Adrenal gland (tissue), 19 donors: ENCODE measurements at places on chromosomes 5 and 9. TPM values are rescaled to one million over a fixed set of nuclear protein-coding genes. Genes with fewer than 3 reads are reported as not detected.
A peak's percentile ranks its signal among the peaks of the same experiment; 100 is the strongest.

The DNAJB5 gene
- 16.3 TPM for total RNA-seq

The C9orf153 gene
- total RNA-seq, result 0.94 TPM

The DAP gene
- total RNA-seq, result 197 TPM

The PKD2L2 gene
- not detected for total RNA-seq

The ASPN gene
- total RNA-seq, result 2.9 TPM

DNA sequence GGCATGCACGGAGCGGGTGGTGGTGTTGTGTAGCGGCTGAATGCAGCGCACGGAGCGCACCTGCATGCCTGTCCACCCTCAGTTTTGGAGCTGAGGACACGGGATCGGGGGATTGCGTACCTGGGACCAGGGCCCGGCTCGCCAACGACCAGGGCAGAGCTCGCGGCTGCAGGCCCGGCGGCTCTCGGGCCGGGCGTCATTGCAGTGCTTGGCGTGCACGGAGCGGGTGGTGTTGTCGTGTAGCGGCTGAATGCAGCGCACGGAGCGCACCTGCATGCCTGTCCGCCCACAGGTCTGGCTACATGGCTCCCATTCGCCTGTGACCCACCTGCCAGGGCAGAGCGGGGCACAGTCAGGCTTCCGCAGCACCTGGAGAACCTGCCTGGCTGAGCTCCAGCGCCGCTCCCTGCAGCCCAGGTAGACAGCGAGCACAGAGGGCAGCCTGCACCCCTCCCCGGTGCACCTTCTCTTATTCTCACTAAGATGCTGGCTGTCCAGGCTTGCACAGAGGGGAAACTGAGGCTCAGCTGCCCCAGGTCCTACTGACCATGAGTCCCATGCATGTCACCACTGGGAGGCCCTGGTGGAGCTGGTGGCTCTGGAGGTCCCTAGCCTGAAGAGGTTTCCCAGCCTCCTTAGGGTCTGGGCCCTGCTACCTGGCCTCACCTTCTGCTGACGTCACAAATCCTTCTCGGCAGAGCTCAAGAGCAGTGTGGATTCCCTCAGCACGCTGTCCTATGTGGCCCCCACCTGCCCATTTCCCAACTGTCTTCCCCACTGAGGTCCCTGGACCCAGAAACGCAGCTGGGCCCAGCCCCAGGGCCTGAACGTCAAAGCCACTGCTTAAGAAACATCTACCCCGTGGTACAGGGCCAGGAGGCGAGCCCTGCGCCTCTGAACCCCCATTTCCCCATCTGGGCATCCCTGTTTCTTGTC, 64.9 kb downstream of the ZNF354C start:
- H3K4me1 ChIP-seq, result no peaks in the 10 kb centered on the region
- H3K4me3 ChIP-seq, result no peak overlapping the region
- no peak for DNase-seq
- no peaks in the 10 kb centered on the region for H3K27me3 ChIP-seq
- H3K36me3 ChIP-seq, result peaks cover 11% of the 10 kb centered on the region

DNA sequence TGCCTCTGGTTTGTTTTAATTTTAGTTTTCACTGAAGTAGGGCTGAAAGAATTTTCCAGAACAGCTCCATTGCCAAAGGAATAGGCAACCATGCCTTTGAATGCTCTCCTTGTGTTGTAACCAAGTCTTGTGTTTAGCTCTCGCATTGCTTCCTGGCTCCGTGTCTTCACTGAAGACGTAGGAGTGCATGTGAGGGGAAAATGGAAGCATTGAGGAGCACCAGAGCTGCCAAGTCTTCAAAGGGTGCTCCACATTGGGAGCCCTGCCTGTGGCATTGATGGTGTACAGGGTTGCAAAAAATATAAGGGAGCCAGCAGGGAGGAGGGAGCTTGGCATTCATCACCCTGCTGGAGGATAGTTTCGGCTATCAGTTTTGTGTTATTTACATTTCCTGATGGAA, 86.6 kb downstream of the NTRK2 start:
- no peaks in the 10 kb centered on the region for H3K36me3 ChIP-seq
- H3K27me3 ChIP-seq, result no peaks in the 10 kb centered on the region
- H3K27ac ChIP-seq, result no peak overlapping the region
- DNase-seq, result no peak
- H3K4me1 ChIP-seq, result no peaks in the 10 kb centered on the region

DNA sequence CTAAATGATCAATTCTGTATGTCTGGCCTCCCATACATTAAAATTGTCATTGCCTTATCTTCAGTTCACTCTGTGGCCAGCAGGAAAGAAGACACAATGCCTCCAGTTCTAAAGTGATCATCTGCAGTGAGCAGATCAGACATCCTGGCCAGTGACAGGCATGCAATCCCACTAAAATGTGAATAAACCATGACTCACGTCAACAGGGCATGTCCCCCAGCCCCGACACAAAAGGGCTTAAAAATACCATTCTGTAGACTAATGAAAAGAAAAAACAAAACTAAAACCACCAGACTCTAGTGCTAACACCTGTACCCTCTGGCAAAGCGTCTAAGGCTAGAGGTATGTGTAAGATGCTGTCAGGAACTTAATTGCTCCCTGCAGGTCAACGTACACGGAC, 38.5 kb downstream of the DDX31 start:
- DNase-seq, result no peak
- no peaks in the 10 kb centered on the region for H3K4me1 ChIP-seq
- H3K27ac ChIP-seq, result no peak overlapping the region
- peaks cover 38% of the 10 kb centered on the region for H3K36me3 ChIP-seq
- no peaks in the 10 kb centered on the region for H3K27me3 ChIP-seq

DNA sequence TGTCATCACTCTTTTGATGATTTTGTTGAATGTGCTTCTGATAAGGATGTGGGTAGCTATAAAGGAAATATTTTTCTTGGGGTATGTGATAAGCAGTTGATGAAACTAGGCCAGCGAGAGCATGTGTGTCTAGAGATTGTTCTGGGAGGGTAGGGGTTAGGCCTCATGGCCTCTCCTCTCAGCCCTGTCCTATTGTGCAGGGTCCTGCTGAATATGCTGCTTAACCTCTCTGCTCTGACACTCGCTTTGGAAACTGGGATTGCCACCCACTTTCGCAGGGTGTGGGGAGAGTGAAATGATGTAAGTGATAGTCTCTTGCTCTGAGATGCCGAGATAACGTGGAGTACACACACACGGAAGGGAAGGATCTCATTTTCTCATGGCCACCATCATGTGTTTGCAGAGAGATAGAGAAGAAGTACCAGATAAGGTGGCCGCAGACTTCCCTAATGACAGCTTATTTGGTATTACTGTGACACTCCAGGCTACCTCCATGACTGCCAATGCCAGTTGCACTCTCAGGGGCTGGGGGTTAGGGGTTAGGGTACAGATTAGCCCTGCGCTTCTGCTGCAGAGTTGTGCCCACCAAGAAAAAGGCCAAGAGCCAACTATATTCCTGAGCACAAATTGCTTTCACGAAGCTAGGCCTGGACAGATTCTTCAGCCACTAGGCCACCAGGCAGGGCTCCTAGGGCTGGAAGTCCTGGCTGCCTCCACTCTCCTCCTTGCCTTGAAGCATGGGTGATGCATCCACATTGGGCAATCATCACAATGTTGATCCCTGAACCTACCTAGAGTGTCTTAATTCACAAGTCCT, 25.2 kb upstream of the TNFAIP8 start:
- no peaks in the 10 kb centered on the region for H3K27me3 ChIP-seq
- no peak for DNase-seq
- H3K27ac ChIP-seq, result no peak overlapping the region
- H3K4me3 ChIP-seq, result no peak overlapping the region
- no peaks in the 10 kb centered on the region for H3K36me3 ChIP-seq

GRCh38 chr5:177453852-177454396, 7.3 kb downstream of the PRR7 start:
- peaks cover 29% of the 10 kb centered on the region for H3K4me1 ChIP-seq
- H3K27me3 ChIP-seq, result no peaks in the 10 kb centered on the region
- peak overlapping the region; percentile 71 for H3K4me3 ChIP-seq

GRCh38 chr5:155260798-155261197, 247.2 kb downstream of the KIF4B start:
- no peak for DNase-seq
- no peak overlapping the region for H3K27ac ChIP-seq
- no peak overlapping the region for H3K4me3 ChIP-seq
- H3K27me3 ChIP-seq, result no peaks in the 10 kb centered on the region
- no peaks in the 10 kb centered on the region for H3K4me1 ChIP-seq
- H3K36me3 ChIP-seq, result no peaks in the 10 kb centered on the region

DNA sequence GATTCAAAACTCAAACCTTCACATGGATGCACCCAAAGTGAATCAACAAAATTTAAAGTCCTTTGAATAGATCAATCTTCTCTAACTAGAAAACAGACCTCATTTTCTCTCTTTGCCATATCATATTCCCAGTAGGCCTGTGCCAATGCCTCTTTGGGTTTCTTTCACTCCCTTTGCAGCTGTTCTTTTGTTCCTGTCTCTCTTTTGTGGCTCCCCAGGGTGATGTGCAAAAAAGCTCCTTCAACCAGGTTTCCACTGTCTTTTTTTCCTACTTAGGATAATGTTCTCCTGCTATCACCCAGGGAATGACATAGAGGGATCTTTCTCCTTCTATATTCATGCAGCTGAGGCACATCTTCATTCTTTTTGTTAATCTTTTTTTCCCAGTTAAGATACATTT, 54.6 kb downstream of the MARCHF3 start:
- H3K27me3 ChIP-seq, result no peaks in the 10 kb centered on the region
- H3K36me3 ChIP-seq, result no peaks in the 10 kb centered on the region
- H3K4me3 ChIP-seq, result no peak overlapping the region
- H3K4me1 ChIP-seq, result peaks cover 17% of the 10 kb centered on the region

DNA sequence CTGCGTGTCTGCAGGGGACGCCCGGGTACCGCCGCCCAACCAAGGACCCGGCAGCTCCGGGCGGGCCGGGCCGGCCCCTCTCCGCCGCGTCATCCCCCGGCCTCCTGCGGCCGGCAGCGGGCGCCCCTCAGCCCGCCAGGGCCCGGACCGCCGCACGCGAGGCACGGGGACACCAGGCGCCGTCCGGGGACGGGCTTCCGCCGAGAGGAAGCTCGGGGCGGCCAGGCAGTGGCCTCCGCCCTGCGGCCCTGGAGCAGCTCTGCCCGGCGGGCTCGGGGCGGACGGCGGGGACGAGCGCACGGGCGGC, 373 bp downstream of the FBXW5 start:
- peak; percentile 44 for DNase-seq
- H3K36me3 ChIP-seq, result peaks cover 38% of the 10 kb centered on the region
- peak overlapping the region; percentile 99 for H3K27ac ChIP-seq
- H3K4me1 ChIP-seq, result peaks cover 24% of the 10 kb centered on the region

GRCh38 chr9:37172557-37172956, 52.2 kb downstream of the ZCCHC7 start:
- no peaks in the 10 kb centered on the region for H3K36me3 ChIP-seq
- H3K27me3 ChIP-seq, result no peaks in the 10 kb centered on the region
- no peak overlapping the region for H3K27ac ChIP-seq
- H3K4me1 ChIP-seq, result no peaks in the 10 kb centered on the region
- no peak for DNase-seq

DNA sequence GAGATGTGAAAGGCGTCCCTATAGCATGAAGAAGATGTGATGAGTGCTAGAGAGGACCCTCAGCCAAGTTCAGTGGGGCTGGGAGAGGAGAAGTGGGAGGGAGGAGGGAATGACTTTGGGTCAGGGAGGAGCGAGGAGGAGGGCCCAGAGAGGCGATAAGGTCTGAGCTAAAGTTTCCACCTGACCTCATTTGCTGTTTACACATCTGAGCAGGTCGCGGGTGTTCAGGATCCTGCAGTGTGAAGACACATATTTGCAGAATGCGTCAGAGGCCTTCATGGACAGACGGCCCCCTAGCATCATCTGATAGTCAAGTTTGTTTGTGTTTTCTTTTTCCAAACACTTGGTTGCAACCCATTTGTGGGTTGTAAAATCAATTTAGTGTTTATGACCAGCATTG, 18.9 kb upstream of the IGFBPL1 start:
- H3K4me1 ChIP-seq, result no peaks in the 10 kb centered on the region
- DNase-seq, result no peak
- H3K4me3 ChIP-seq, result no peak overlapping the region

GRCh38 chr5:113807427-113807991, 294.0 kb downstream of the YTHDC2 start:
- no peaks in the 10 kb centered on the region for H3K4me1 ChIP-seq
- no peaks in the 10 kb centered on the region for H3K27me3 ChIP-seq
- H3K4me3 ChIP-seq, result no peak overlapping the region
- DNase-seq, result no peak
- H3K27ac ChIP-seq, result no peak overlapping the region

- H3K27me3 ChIP-seq, result no peaks in the 10 kb centered on the region
- H3K36me3 ChIP-seq, result no peaks in the 10 kb centered on the region
- no peak for DNase-seq
- H3K27ac ChIP-seq, result no peak overlapping the region
- H3K4me1 ChIP-seq, result no peaks in the 10 kb centered on the region
- no peak overlapping the region for H3K4me3 ChIP-seq
These were observed 504.8 kb downstream of the DIRAS2 start for GRCh38 chr9:90137801-90138200.

DNA sequence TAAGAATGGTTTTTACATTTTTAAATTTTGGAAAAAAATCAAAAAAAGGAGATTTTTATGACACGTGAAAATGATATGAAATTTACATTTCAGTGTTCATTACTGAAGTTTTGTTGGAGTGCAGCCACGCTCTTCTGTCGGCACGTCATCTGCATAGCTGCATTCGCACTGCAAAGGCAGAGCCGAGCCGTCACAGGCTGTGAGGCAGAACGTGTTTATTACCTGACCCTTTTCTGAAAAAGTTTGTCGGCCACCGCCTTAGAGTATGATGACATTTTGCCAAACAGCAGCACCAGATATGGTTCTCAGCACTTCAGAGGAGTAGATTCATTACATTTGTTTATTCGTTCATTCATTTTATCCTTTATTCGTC, 24.1 kb downstream of the HRH2 start:
- no peak overlapping the region for H3K4me3 ChIP-seq
- H3K4me1 ChIP-seq, result no peaks in the 10 kb centered on the region
- H3K27ac ChIP-seq, result no peak overlapping the region
- DNase-seq, result no peak
- H3K36me3 ChIP-seq, result no peaks in the 10 kb centered on the region

- no peak overlapping the region for H3K4me3 ChIP-seq
- DNase-seq, result no peak
- no peak overlapping the region for H3K27ac ChIP-seq
- no peaks in the 10 kb centered on the region for H3K27me3 ChIP-seq
These were observed 459.1 kb upstream of the CDH9 start for GRCh38 chr5:27497491-27497890.

- H3K27ac ChIP-seq, result no peak overlapping the region
- no peak overlapping the region for H3K4me3 ChIP-seq
- no peak for DNase-seq
- H3K27me3 ChIP-seq, result no peaks in the 10 kb centered on the region
These were observed 13.8 kb downstream of the ST8SIA4 start for GRCh38 chr5:100889165-100889743.

GRCh38 chr9:100890321-100890720, 138.2 kb upstream of the PLPPR1 start:
- no peak for DNase-seq
- no peaks in the 10 kb centered on the region for H3K36me3 ChIP-seq
- H3K4me1 ChIP-seq, result no peaks in the 10 kb centered on the region
- no peak overlapping the region for H3K4me3 ChIP-seq

GRCh38 chr5:140038373-140038957, 4.6 kb downstream of the NRG2 start:
- H3K4me1 ChIP-seq, result peaks cover 40% of the 10 kb centered on the region
- no peak overlapping the region for H3K4me3 ChIP-seq
- H3K27me3 ChIP-seq, result no peaks in the 10 kb centered on the region
- H3K36me3 ChIP-seq, result no peaks in the 10 kb centered on the region
- DNase-seq, result no peak

GRCh38 chr9:94685359-94685758, 41.1 kb upstream of the AOPEP start:
- H3K4me1 ChIP-seq, result no peaks in the 10 kb centered on the region
- DNase-seq, result no peak
- no peaks in the 10 kb centered on the region for H3K27me3 ChIP-seq
- no peak overlapping the region for H3K27ac ChIP-seq
- no peaks in the 10 kb centered on the region for H3K36me3 ChIP-seq
